Stimulated activated CD8-positive, alpha-beta memory T cell treated with anti-CD3 and anti-CD28 coated beads, Interleukin-4, amount 100 ng/mL, for 1 hour (primary cell): ENCODE measurements at places on chromosomes 7 and 10.

GRCh38 chr10:17335065-17335464 is 107.0 kb downstream of the VIM start:
- DNase-seq: no peak

GRCh38 chr10:44788147-44789129 is 122.7 kb upstream of the TMEM72 start:
- DNase-seq: no peak

DNA sequence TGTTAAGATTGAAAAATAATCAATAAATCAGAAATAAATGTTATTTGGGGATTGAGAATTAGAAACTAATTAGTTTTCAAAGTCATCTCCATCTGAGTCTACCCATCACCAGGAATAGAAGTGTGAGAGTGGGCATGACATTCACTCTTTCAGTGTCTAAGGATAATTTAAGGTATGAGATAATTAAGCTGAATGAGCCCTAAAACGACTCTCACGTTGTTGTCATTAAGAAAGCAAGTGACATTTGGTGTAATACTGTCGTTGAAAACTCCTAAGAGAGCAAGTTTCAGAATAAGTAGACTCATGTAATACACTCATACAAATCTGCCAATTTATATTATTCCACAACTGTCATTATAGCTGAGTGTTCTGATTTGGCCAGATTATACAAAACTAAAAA is 7.1 kb downstream of the AGMO start:
- no peak for DNase-seq

- DNase-seq: no peak
These were observed 131.2 kb downstream of the PRKAG2 start for GRCh38 chr7:151745706-151746105.

GRCh38 chr7:119281181-119281846 is 991.7 kb upstream of the KCND2 start:
- no peak for DNase-seq

- no peak for DNase-seq
These were observed 23.0 kb upstream of the ZNF488 start for GRCh38 chr10:47406870-47407691.

DNA sequence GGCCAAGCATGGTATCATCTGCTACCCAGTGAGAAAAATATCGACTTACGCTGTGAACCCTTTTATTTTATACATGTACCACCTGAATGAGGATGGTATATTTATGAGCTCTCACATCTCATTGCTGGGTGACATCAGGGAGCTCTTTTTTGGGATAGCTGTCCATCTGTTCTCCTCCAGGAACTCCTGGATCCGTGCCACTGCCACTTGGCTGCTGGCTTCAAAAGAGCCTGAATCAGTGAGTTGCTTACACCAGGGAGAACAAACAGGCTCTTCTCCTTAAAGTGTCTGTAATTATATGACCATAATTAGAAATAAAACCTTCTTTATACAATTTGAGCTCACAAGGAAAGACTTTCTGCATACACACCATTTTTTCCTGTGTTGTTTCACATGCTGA is 106.2 kb downstream of the KAT6B start:
- no peak for DNase-seq
